ENCODE measurements at places on chromosomes 5 and 9.

- no peak for DNase-seq
These were observed 59.0 kb upstream of the BARX1 start for GRCh38 chr9:94014066-94014654.

DNA sequence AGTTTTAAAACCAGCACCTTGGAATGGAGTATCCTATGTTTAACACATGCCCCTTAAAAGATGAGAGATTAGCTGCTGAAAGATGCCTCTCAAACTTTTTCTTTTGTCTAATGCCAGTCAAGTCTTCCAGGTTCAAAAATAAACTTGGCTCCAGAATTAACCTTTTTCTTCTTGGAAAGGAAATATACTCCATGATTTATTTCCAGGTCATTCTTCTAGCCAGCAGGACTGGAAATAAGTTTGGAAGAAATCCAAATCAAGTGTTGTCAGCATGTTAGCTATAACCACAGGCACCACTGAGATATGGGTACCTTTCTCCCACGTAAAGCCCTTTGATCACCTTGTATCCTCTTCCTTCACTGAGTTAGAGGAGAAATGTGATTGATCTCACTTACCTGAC, 56.1 kb downstream of the NLN start:
- DNase-seq: no peak

DNA sequence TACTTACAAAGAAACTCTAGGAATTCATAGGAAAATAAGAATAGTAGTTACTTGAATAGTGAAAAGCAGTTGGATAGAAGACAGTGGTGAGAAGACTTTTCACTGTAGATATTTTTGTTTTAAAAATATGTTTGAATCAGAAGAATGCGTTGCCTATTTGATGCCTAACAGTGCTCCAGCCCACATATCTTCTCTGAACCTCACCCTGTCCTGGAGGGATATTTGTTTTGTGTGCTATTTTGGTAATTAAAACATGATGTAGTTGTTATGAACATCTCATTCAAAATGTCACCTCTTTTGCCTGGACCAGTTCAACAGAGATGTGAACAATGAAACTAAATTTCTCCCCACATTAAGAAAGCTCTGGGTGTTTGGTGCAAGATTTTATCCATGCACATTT, 87.6 kb downstream of the CARTPT start:
- no peak for DNase-seq

- no peak for DNase-seq
These were observed 190.5 kb downstream of the PIK3R1 start for GRCh38 chr5:68405784-68406743.

DNA sequence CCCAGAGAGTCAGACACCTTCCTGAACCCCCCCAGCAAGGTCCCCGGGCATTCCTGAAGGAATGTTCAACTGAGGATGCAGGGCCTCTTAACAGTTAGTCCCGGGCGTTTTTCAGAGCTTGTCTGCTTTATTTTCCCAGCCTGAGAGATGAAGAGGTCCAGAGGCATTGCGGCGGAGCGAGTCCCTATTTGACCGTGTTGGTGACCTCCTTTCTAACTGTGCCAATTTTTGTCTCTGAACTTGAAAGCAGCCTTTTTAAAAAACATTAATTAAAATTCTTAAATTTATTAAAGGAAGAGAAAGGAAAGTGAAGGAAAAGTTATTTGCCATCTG, 433 bp upstream of the PTAR1 start:
- peak; percentile 1 for DNase-seq

GRCh38 chr5:177111720-177112394, 21.7 kb upstream of the NSD1 start:
- DNase-seq: peak; percentile 54

- DNase-seq: no peak
These were observed 78.0 kb downstream of the GABRA1 start for GRCh38 chr5:161925960-161926359.

- no peak for DNase-seq
These were observed 106.4 kb downstream of the SLC24A2 start for GRCh38 chr9:19682397-19682796.

- no peak for DNase-seq
These were observed 92.5 kb downstream of the TLR4 start for GRCh38 chr9:117796681-117797080.

GRCh38 chr5:180111273-180112002, 39.9 kb upstream of the RNF130 start:
- DNase-seq: no peak

- no peak for DNase-seq
These were observed 4.7 kb downstream of the B4GALT7 start for GRCh38 chr5:177604656-177605055.

- DNase-seq: no peak
These were observed 455.0 kb upstream of the DMAC1 start for GRCh38 chr9:8254541-8254940.

- no peak for DNase-seq
These were observed 85.0 kb upstream of the COL5A1 start for GRCh38 chr9:134556531-134557068.

DNA sequence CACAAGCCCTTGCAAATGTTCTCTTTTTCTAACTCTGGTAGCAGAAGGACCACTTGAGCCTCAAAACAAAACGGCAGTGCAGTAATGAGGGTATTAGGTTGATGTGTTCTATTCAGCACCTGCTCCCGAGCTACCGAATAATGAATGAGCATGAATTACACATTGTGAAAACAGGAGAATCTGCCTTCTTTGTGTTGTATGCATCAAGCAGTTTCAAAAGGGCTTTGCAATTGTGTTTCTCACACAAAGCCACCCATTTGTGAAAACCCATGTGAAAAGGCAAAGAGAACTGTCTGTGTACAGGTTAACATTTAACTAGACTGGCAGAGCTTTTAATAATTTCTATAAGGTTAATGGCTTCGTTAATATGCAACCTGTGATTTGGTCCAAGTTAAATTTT, 97.8 kb downstream of the STK32A start:
- DNase-seq: no peak

DNA sequence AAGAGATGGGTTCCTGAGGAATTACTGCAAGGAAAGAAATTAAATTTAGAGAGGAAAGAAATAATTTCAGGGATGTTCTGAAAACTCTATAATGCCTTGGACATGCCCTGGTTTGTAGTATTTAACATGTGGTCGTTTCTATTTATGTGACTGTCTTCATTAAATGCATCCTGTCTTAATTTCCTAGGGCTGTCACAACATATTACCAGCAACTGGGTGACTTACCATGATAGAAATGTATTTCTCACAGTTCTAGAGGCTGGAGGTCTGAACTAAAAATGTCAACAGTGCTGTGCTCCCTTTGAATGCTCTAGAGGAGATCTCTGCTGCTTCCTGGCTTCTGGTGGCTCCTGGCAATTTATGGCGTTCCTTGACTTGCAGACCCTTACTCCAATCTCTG, 287.7 kb downstream of the FBXL7 start:
- DNase-seq: no peak

GRCh38 chr9:79215821-79216220, 355.9 kb upstream of the TLE4 start:
- no peak for DNase-seq

GRCh38 chr5:72788866-72789505, 27.5 kb upstream of the TNPO1 start:
- DNase-seq: no peak

DNA sequence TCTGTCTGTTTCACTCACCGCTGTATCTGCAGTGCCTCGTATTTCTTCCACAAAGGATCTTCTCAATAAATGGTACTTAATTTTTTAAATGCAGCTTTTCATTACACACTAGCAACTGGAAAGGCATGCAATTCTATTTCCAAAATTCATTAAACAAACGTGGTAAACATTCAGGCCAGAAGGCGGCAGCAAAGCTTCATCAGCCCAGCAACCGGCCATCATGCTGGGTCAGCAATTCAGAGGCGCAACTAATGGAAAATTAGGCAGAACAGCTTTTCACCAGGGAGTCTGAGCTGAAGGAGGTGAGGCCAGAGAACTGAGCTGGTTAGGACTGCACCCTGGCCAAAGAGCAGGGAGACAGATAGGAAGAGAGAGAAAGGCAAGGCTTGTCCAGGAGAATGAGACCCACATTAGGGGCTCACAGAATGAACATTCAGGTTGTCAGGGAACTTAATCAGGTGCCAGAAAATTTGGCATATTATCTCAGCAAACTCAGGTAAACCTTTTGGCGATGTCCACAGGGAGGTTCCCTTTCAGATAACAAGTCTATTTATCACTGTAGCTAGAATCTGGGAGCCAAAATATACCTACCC, 17.7 kb upstream of the RNF180 start:
- DNase-seq: no peak

- no peak for DNase-seq
These were observed 116.8 kb downstream of the MACIR start for GRCh38 chr5:103375350-103375749.

DNA sequence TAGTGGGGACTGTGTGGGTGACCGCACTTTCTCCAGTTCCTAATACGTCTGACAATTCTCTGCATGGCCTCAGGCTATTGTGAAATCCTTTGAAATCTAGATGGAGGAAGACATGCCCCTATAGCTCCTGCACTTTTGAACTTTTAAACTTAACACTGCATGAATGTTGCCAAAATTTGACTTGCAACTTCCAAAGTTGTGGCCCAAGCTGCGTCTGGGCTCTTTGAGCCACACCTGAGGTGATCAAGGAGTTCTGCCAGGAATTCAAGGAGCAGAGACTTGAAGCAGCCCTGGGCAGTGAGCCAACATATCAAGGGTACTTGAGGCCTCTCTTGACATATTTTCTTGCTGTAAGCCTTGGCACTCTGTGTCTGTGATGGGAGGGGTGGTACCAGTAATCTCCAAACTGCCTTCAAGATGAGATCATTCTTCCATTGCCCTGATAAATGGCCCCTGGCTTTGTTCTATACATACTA, 1336.1 kb upstream of the CDH9 start:
- no peak for DNase-seq

DNA sequence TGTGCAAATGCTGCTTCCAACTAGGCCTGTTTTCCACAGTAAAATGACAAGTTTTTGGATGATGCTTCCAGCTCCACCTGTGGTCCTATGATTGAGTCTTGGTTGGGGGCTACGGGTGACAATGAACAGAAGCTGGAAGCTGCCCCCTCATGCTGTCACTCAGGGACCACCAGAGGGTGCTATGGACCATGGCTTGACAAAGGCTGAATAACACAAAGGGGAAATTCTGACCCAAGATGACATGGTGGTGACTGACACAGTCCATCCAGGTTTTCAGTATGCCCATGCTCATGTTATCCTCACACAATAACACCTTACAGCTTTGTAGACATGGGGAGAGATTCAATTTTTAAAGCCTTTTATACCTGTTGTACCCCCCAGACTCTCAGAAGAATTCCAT, 23.9 kb upstream of the SAP30L start:
- no peak for DNase-seq

GRCh38 chr9:128162215-128163026, 2.4 kb downstream of the BBLN start:
- DNase-seq: no peak

- no peak for DNase-seq
These were observed 9.9 kb downstream of the TEK start for GRCh38 chr9:27118916-27119315.

DNA sequence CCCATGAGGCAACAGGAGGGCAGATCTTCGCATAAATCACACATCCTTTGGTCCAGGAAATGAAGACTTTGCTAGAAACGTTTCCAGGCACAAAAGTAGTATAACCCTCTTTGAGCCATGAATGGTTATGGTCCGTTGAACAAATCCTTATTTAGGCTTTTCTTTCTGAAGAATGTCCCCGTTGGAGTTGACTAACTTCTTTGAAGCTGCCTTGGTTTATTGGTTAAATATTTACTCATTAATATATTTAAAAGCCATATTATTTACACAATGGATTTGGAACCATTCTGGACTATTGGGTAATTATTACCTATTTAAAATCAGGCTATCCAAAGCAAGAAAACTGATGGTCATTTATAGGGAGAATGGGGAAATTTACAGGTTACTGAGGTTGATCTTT, 347.6 kb upstream of the SLC30A5 start:
- DNase-seq: no peak

- no peak for DNase-seq
These were observed 10.0 kb downstream of the CRAT start for GRCh38 chr9:129100383-129101169.

DNA sequence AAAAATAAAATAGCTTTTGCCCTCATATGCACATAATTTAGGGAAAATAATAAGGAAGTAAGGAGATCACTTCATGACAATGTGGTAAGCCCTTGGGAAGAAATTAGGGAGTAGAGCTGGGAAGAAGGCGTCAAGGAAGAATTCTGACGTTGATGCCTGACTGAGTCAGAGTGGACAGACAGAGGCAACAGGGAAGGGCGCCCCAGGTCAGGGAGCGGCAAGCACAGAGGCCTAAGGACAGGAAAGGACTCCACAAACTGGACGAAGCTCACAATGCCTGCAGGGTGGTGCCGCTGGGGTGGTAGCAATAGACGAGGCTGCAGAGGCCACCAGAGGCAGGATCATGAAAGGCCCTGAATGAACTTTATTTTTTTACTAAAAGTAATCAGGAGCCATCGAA, 7.6 kb downstream of the DRD1 start:
- no peak for DNase-seq

GRCh38 chr5:136104306-136104965, 28.2 kb upstream of the SMAD5 start:
- no peak for DNase-seq

DNA sequence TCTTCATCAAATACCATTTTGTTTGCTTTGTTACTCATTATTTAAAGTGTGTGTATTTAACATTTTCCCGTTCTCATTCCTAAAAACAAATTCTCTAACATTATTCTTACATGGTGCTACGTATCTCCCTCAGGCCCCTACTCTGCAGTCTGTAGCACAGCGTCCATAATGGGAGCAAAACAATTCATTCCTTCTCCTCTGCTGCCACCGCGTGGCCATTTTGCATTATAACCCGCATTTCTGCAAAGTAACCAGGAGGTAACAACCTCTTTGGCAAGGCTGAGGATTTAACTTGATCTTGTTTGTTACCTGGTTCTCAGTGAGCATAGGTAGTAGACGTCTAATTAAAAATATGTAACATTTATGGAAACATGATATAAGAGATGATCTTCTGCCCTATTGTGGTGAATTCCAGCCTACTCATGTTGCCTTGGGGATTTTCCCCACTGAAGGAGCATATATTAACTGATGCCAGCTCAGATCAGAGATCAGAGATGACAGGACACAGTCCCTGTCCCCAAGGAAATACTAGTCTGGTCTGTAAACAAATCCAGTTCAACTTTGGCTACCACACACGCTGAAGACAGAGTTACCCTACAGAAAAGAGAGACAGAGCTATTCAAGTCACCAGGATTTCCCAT, 10.5 kb downstream of the OR1K1 start:
- DNase-seq: peak; percentile 68

GRCh38 chr5:53164478-53165165, 55.1 kb upstream of the MOCS2 start:
- no peak for DNase-seq

DNA sequence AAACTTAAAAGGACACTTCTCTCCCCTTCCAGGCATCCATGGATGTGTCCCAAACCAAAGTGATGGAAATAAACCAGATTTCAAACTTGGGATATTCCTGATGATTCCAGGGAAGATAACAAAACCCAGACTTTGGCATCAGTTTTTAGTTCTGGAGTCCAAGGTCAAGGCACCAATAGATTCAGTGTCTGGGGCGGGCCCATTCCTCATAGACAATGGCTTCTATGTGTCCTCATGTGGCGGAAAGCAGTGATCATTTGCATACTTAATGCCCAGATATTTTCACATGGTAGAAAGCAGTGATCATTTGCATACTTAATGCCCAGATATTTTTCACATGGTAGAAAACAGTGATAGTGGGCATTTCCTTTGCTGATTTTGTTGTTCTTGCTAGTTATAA, 151.4 kb upstream of the DAP start:
- no peak for DNase-seq

GRCh38 chr9:14057368-14058324, 256.3 kb downstream of the NFIB start:
- DNase-seq: no peak

GRCh38 chr5:102153003-102153759, 142.9 kb downstream of the SLCO4C1 start:
- no peak for DNase-seq

Measured in effector memory CD8-positive, alpha-beta T cell (primary cell).